ENCODE measurements at places on chromosomes 12 and 14.

DNA sequence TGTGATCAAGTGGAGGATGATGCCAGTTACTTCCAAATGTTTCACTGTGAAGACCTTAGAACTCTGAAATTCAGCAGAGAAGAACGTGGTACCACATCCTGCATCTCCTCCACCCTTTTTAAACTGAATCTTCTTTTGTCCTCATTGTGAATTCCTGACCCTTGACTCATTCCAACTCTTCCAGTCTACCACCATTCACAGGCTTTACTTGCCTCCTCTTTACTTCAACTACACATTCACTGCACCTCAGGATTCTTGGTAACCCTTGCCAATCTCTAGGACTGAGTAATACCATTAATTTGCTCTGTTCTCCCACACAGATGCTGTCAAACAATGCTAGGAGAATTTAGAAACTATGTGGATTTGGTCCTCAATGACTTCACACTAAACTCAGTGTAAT lies 37.3 kb downstream of the PPP1R12A start:
- DNase-seq = no peak

DNA sequence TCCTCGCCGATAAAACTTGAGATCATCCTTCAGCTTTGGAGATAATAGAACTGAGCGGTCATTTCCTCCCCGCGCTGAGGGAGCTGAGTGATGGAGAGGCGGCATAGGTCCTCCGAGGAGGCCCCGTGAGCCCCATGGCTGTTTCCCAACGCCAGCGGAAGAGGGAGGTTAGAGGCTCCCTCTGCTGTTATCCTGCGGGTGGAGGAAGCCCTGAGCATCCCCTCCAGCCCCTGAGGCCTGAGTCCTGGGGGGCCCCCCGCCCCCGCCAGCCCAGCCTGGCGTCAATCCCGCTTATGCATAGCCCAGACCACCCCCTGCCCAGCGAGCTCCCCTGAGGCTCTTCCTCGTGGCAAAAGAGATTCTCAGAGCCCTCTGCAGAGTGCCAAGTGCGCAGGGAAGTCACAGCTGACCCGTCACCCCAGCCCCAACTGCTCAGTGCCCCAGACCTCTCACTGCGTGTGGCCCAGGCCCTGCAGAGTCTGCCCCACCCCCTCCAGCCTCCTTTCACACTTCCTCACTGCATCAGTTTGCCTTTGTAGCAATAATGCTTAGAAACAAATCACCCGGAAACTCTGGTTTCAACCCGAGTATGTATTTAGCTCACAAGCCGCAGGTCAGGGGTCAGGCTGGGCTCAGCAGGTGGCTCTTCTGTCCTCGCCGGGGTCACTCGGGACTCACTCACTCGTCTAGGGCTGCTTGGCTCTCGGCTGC lies 44.7 kb upstream of the GALNT9 start:
- no peak for DNase-seq

- DNase-seq = no peak
Observed at GRCh38 chr14:104263675-104264358, 125.4 kb downstream of the KIF26A start.

DNA sequence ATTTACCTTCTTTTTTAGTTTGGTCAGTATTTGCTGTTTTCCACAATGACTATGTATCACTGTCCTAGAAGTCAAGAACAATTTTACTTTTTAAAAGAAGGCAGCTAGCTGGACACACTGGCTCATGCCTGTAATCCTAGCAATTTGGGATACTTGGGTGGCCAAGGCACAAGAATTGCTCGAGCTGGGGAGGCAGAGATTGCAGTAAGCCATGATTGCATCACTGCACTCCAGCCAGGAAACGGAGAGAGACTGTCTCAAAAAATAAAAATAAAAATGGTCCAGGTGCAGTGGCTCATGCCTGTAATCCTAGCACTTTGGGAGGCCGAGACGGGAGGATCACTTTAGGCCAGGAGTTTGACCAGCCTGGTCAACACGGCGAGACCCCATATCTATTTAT lies 28.3 kb downstream of the MDM1 start:
- DNase-seq = no peak

DNA sequence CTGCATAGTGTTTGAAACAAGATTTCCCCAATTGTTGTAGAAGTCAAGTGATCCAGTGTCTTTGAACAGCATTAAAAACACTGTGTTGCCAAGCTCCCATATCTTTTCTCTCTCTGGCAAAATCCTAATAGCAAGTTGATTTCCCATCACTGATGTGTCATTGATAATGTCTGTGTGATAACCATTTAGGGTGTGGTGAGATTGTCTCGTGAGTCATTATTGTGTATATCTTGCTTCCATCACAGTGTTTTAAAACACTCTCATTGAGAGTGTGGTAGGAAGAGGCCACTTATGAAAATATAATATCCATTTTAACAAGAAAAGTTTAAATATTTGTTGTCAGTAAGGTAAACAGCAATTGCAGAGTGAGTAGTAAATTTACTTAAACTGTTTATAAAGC lies 74.7 kb downstream of the PRORP start:
- DNase-seq = no peak

- DNase-seq = no peak
Observed at GRCh38 chr14:95257521-95257920, 62.2 kb downstream of the CLMN start.

DNA sequence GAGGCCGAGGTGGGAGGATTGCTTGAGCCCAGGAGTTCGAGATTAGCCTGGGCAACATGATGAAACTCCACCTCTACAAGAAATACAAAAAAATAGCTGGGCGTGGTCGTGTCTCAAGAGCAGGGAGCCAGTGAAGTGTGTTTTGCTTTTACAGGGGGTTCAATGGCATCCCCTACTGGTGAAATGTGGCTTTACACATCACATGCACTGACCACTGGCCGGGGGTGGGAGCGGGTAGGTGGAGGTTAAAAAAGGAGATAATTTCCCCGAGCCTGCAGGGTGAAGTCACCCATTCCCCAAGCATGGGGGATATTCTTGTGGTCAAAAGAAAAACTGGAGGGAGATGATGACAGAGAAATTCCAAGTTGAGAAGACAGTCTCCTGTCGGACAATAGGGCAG lies 63.6 kb upstream of the PWP1 start:
- no peak for DNase-seq

- DNase-seq = no peak
Observed at GRCh38 chr14:31926123-31926522, 151.0 kb upstream of the ARHGAP5 start.

DNA sequence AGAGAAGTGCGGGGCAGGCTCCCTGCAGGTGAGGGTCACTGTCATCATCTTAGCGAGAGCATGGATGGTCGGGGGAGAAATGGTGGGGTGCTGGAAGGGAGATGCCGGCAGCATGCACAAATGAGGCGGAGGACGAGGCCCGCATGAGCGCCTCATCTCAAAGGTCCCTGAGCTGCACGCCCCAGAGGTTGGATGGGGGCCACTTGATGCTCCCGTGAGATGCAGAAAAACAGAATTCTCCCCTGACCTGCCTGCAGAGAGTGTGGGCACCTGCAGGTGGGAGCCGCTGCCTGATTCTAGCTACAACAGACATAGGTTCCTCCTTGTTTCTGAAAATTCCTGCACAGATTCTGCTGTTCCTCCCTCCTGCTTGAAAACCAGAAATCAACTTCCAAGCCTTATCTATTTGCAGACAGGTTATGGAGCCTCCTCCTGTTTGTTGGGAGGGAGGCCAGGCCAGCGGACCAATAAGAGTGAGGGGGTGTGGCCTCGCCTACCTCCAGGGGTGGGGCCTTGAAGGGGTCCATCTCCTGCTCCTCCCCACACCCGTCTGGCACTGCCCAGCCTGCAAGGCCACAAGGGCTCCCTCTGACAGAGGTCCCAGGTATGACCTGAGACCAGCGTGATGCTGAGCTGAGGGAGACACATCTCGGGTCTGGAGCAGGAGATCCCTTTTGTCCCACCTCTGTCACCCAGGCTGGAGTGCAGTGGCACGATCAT lies 67.2 kb downstream of the KDM2B start:
- DNase-seq = no peak
